ENCODE measurements at places on chromosomes 2 and 18. TPM values are rescaled to one million over a fixed set of nuclear protein-coding genes. Genes with fewer than 3 reads are reported as not detected.

The COL6A3 gene
- 1.2 TPM for polyA plus RNA-seq

The ADCYAP1 gene
- polyA plus RNA-seq = not detected

The PLCD4 gene
- 1.7 TPM for polyA plus RNA-seq

The GKN2 gene
- not detected for polyA plus RNA-seq

The TMEM178A gene
- polyA plus RNA-seq = 10.3 TPM

The RTTN gene
- polyA plus RNA-seq = 7.3 TPM

The FBXO48 gene
- polyA plus RNA-seq = 1.3 TPM

The KIAA2012 gene
- polyA plus RNA-seq = 0.07 TPM

The RAX gene
- 0.16 TPM for polyA plus RNA-seq

The CCDC121 gene
- polyA plus RNA-seq = 1.6 TPM
